Cardiac ventricle fibroblast (primary cell): ENCODE measurements at places on chromosomes 12 and 14. TPM values are rescaled to one million over a fixed set of nuclear protein-coding genes. Genes with fewer than 3 reads are reported as not detected.

The SLC8A3 gene
- total RNA-seq = not detected in 2 replicates

The NPFF gene
- not detected in 2 replicates for total RNA-seq

The OR4E2 gene
- not detected in 2 replicates for total RNA-seq

The JDP2 gene
- 72.1 and 78.1 TPM in 2 replicates for total RNA-seq

The TRPV4 gene
- 2.6 TPM in 2 replicates for total RNA-seq

The TPH2 gene
- total RNA-seq = not detected in 2 replicates

The CISTR gene
- total RNA-seq = not detected in 2 replicates

The PLEKHD1 gene
- 0.29 TPM in 1 of 2 replicates, not detected in the other for total RNA-seq

The ESR2 gene
- not detected in 2 replicates for total RNA-seq

The ACOT4 gene
- 0.69 and 0.73 TPM in 2 replicates for total RNA-seq

The ABHD12B gene
- not detected in 2 replicates for total RNA-seq

The FAR2 gene
- 5.6 and 7.3 TPM in 2 replicates for total RNA-seq

The KCNA1 gene
- under 0.01 and 0.29 TPM in 2 replicates for total RNA-seq

The WNT5B gene
- 13.4 and 14.0 TPM in 2 replicates for total RNA-seq

The TOMM20L gene
- total RNA-seq = not detected in 2 replicates

The MGST1 gene
- 598 and 774 TPM in 2 replicates for total RNA-seq

The LRRC43 gene
- total RNA-seq = 1.2 and 1.8 TPM in 2 replicates

The GPRC5D gene
- total RNA-seq = not detected in 2 replicates

The PLCZ1 gene
- not detected in 2 replicates for total RNA-seq

The SLC39A5 gene
- not detected in 2 replicates for total RNA-seq

The SLCO1B1 gene
- not detected in 2 replicates for total RNA-seq

The ANAPC7 gene
- total RNA-seq = 27.1 and 28.8 TPM in 2 replicates

The AHSA1 gene
- 96.5 and 101 TPM in 2 replicates for total RNA-seq

The NKX2-1 gene
- total RNA-seq = not detected in 2 replicates

The MIP gene
- not detected in 2 replicates for total RNA-seq

The TPCN1 gene
- total RNA-seq = 39.1 and 39.9 TPM in 2 replicates

The MMP17 gene
- total RNA-seq = 6.9 and 8.9 TPM in 2 replicates

The CLEC2A gene
- total RNA-seq = not detected in 2 replicates

The AICDA gene
- not detected in 2 replicates for total RNA-seq

The SLC10A1 gene
- not detected in 2 replicates for total RNA-seq

The PTPRB gene
- 0.50 and 0.88 TPM in 2 replicates for total RNA-seq

The IRAK3 gene
- 18.3 and 18.7 TPM in 2 replicates for total RNA-seq

The TAC3 gene
- total RNA-seq = not detected in 2 replicates

The LRRC9 gene
- not detected in 2 replicates for total RNA-seq

The IGFBP6 gene
- 457 and 644 TPM in 2 replicates for total RNA-seq

The ARHGAP9 gene
- total RNA-seq = not detected in 2 replicates

The SSTR1 gene
- total RNA-seq = 0.73 and 1.7 TPM in 2 replicates

The CCDC38 gene
- not detected in 2 replicates for total RNA-seq

The CPNE6 gene
- total RNA-seq = not detected in 2 replicates

The LIN7A gene
- total RNA-seq = 7.1 and 14.1 TPM in 2 replicates

The CAPZA3 gene
- not detected in 2 replicates for total RNA-seq

The NUDT14 gene
- total RNA-seq = 9.5 and 9.9 TPM in 2 replicates

The MYH7 gene
- total RNA-seq = not detected in 2 replicates

The ERP27 gene
- total RNA-seq = 0.37 TPM in 1 of 2 replicates, not detected in the other
